ENCODE measurements at places on chromosomes 16 and 17.

- no peak for DNase-seq
These were observed 80.5 kb downstream of the CYB561 start for GRCh38 chr17:63365366-63366240.

DNA sequence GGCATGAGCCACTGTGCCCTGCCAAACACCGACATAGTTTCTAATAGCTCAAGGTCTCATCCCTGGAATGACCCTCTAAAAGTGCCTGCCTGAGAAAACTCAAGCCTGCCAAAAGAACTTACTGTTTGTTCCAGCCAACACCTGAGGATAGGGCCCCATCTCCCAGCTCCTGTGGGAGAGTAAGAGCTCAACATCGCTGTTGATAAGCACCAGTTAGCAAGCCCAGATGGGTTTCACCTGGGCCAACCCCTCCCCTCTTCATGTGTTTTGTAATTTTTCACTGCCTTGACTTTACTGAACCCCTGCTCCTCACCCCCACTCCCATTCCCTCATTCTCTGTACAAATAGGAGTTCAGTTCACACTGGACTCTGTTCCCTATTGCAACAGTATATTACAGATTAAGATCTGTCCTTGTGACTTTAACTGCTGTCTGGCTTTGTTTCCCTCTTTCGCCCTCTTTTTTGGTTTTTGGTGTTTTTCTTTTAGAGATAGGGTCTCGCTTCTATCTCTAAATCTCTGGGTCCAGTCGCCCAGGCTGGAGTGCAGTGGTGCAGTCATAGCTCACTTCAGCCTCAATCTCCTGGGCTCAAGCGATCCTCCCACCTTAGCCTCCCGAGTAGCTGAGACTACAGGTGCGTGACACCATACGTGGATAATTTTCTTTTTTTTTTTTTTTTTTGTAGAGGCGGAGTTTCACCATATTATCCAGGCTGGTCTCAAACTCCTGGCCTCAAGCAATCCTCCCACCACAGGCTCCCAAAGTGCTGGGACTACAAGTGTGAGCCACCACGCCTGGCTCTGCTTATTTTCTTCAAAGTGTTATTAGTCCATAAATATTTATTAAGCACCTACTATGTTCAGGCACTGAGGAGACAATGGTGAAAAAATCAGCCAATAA, 12.3 kb downstream of the NUPR1 start:
- no peak for DNase-seq

GRCh38 chr17:44547625-44548267, 9.5 kb upstream of the FZD2 start:
- DNase-seq: peak; percentile 55

- DNase-seq: no peak
These were observed 652 bp downstream of the PRAC2 start for GRCh38 chr17:48723423-48724250.

GRCh38 chr16:7602291-7602950, 269.8 kb downstream of the RBFOX1 start:
- no peak for DNase-seq

GRCh38 chr16:75921281-75921680, 195.0 kb upstream of the CPHXL start:
- no peak for DNase-seq

All from left lung (tissue), 14 donors.